ENCODE measurements at places on chromosomes 6 and 20. TPM values are rescaled to one million over a fixed set of nuclear protein-coding genes. Genes with fewer than 3 reads are reported as not detected.
A peak's percentile ranks its signal among the peaks of the same experiment; 100 is the strongest.

GRCh38 chr6:127131275-127131674 lies 12.8 kb downstream of the RSPO3 start:
- no peak for DNase-seq

DNA sequence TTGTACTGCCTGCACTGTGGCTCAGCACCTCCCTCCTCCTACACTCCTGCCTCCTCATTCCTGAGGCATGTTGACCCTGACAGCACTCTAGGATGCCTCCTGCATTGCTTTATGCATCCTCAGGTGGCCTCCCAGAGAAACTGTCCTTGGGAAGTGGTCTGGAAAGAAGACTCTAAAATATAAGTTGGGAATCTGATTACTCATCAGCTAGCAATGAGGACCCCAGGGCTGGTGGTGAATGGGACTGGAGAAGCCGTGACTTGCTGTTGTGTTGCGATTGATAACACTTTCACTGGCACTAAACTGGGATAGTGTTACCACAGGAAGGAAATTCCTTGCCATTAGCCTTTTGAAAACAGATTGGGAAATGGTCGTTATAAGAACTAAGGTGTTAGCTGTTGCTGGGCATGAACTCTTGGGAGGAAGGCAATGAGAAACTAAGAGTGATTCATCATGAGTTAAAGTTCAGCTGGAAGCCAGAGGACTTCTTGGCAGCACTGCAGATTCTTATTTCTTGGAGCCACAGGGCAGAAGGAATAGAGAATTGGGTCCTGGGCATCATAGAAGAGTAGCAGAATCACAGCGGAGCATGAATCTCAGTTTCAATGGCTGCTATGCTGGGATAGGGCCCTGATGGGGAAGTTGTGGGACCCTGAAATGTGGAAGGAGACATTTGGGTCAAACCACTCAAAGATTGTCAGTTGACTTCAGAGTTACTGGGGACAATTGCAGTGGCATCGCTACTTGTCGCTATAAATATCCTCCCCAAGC lies 10.1 kb upstream of the SIRPD start:
- DNase-seq, result no peak

- DNase-seq, result no peak
These were observed 46.5 kb downstream of the NFATC2 start for GRCh38 chr20:51495921-51496545.

GRCh38 chr6:139161169-139161568 lies 26.3 kb downstream of the HECA start:
- no peak for DNase-seq

DNA sequence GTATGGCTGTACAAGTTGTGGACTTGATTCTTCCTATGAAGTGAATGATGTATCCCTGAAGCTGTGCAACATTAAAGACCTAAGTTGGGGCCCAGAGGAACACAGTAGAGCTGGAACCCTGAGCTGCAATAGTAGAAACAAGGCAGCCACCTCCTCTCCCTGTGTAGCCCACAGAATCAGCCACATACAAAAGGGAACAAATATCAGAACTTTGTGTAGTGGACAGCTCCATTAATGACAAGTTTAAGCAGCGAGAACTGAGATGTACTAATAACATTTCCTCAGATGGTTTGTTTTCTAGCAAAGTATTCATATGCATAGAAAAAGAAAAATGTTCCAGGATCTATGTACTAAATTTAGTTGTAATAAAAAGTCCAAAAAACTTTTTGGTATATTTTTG lies 19.2 kb downstream of the PHACTR1 start:
- no peak for DNase-seq

- DNase-seq, result no peak
These were observed 14.2 kb downstream of the SLC22A23 start for GRCh38 chr6:3442431-3443220.

GRCh38 chr6:41191569-41191968 lies 9.4 kb downstream of the TREML2 start:
- no peak for DNase-seq

GRCh38 chr6:108132863-108133262 lies 33.0 kb upstream of the NR2E1 start:
- DNase-seq, result no peak

GRCh38 chr6:449486-450419 lies 58.2 kb downstream of the IRF4 start:
- no peak for DNase-seq

DNA sequence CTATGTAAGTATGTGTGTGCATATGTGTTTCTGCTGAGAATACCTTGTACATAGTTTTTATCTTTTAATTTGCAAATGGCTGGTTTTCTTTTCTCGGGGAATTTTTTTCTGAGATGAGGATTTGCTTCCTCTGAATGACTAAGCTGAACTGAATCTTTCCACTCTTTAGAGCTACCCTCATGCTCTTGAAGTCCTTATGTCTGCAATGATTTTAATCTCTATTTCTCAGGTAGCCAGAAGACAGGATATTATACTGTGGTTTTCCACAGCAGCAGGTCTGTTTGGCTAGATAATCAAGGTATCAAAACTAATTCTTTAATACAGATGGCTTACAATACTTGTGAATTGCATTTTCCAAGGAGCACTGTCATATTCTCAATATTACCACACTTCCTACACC lies 114.7 kb downstream of the PLCB1 start:
- no peak for DNase-seq

DNA sequence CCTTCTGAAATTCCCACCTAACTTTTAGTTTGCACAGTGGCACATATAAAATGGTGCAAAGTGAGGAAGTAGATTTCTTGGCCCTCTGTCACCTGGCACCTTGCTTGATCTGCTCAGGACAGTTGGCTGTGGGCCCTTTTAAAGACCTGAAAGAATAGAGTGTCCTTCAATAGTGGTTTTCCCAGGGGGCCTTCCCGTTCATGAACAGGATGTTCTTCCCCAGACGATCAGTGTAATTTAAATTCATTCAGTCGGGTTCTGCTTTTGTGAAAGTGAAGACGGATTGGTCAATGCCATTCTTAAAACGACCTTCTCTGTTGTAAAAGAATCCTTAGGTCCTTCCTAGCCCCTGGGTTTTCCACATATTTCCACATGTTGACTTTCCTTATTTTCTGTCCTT lies 178.5 kb downstream of the SASH1 start:
- no peak for DNase-seq

DNA sequence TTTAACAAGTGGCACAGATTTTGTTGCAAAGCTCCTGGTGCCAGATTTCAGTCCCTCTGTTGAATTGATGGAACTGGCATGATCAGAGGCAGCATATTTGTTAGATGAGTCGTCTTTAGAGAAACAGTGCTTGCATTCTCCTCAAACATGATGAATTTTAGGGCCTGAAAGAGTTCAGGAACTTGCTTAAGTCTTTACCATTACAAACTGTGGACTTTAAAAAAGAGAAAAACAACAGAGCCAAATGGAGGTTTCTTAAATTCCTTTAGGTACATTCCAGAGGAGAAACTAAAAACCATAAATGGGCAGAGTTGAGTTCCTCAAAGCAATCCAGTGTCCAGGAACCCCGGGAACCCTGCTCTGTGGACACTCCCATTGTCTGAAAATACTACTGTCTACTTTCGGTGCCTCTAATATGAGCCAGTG lies 2.5 kb downstream of the GTF2H5 start:
- DNase-seq, result no peak

GRCh38 chr6:149065121-149065520 lies 252.4 kb upstream of the TAB2 start:
- no peak for DNase-seq

GRCh38 chr6:112408522-112408921 lies 61.4 kb downstream of the RFPL4B start:
- DNase-seq, result no peak

DNA sequence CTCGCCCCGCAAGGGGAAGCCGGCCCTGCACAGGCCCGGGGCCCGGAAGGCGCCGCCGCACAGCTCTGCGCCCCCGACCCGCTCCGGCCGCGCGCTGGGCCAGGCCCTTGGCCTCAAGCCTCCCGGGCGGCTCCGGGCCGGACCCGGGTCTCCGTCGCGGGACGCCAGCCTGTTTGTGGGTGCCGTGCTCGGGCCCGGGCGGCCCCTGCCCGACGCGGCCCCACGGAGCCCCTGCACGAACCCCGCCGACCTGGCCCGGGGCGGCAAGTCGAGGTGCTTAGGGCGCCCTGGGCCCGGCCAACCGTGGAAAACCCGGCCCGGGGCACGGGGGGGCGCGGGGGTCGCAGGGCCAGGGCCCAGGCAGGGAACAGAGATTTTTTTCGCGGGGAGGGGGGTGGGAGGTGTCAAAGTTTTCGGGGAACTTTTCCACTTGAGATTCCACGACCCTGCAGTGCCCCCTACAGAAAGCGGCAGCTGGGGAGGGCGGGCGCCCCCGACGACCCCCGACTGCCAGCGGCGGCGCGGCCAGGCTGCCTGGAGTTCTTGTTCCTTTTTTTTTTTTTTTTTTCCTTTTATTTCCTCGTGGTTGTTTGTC lies 805 bp upstream of the STX16 start:
- no peak for DNase-seq

GRCh38 chr20:60502881-60503280 lies 544.7 kb downstream of the CDH26 start:
- no peak for DNase-seq

DNA sequence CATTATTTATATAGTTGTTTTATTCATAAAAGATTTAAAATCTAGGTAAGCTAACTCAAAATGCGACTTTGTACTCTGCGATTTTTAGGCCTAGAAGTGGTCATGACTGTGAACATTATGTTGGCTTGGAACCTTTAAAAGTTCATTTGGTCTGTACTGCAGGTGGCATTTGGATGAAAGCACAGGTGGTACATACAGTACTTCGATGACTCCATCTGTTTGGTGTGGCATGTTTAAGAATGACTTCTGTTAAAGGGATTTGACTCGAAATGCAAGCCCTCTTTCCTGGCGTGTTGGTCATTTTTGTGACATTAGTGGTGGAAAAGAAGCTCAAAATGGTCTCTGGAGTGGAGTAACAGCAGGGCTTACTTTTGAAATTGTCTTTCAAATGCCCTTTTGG lies 118.1 kb downstream of the UST start:
- DNase-seq, result peak; percentile 79

DNA sequence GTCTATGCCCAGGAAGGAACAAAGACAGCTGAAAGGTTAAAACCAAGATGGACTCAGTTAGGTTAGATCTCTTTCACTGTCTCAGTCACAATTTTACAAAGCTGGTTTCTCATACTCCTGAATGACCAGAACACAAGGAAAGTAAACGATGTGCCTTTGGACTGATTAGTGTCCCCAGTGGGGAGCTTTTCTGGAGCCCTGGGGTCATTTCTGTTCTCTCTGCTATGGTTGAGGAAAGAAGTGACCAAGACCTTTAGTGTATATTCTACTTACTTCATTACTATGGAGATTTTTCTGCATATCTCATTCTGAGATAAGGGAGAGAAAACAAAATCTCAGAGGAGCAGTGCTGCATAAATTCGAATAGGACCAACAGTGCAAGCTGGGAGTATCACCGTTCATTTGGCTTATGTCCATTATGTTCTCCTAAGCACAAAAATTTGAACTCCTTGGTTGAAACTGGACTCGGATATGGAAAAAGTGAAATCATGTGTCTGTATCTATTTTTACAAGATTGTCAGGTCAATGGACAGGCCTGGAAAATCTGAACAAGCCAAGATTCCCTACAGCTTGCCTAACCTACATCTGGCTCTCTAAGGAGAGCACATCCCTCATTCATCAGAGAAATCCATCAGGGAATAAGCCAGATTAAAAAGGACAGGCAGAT lies 34.4 kb upstream of the ENPP1 start:
- no peak for DNase-seq

GRCh38 chr20:60490217-60491050 lies 532.2 kb downstream of the CDH26 start:
- DNase-seq, result no peak

- no peak for DNase-seq
These were observed 66.5 kb downstream of the EPM2A start for GRCh38 chr6:145668844-145669243.

DNA sequence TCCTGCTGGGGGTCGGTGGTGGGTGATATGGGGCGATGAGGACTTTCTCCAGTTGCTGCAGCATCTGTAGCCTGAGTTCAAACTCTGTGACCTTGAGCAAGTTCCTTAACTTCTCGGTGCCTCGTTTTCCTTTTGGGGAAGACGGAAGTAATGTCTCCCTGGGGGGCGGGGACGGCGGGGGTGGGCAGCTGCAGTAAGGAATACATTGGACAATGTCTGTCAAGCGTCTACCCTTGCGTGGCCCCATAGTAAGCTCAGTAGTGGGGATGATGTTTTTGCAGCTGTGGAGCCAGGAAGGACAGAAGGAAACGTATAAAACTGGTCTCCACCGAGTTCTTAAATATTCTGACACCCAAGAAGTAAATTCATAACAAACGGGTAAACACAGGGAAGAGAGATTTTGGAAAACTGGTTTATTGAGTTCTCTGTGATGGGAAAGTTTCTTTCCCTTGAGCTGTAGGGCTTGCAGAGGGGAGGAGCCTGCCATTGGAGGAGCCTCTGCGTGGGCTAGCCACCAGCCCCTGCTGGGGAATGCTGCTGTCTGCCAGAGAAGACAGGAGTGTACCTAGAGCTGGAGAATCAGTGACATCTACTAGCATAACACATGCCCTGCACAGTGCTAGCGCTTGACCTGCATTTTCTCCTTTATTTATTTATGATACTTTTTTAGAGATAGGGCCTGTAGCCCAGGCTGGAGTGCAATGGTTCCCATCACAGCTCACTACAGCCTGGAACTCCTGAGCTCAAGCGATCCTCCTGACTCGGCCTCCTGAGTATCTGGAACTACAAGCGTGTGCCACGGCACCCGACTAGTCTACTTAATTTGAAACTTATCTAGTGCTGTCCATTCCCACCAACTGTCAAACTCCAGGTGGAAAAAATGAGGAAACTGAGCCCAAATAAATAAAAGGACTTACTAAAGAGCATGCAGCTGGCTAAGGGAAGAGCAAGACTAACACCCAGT lies 1.2 kb upstream of the ACSS1 start:
- peak; percentile 75 for DNase-seq

DNA sequence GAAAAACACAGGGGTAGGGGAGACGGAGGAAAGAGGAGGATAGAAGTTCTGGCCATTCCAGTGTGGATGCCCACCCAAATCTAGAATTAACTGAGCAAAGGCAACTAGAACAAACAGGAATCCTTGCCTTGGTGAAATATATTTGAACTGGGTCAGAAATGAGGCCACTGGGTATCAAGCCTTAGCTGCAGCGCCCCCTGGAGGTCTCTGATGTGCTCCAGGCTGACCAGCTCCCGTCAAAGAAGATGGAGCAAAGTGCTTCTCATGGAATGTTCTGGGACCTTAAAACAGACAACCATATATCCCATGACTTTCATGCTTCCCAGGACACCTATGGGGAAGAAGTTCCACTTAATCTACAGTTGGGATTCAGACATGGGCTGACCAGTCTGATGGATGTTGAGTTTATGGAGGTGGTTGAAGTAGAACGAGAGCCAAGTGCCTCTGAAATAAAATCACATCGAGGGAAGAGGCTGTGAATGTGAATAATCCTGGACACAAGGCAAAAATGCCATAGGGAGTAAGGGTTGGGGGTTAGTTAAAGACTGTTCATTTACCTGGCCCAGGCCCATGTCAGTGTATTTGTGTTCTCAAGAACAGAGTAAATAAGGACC lies 50.4 kb downstream of the HLA-DPB1 start:
- peak; percentile 86 for DNase-seq

The ESF1 gene
- 12.1 TPM for total RNA-seq

The ADAM33 gene
- not detected for total RNA-seq

The PRSS16 gene
- total RNA-seq, result 12.9 TPM

The LPIN3 gene
- total RNA-seq, result 14.6 TPM

The NR2E1 gene
- total RNA-seq, result 0.31 TPM

The DEFB123 gene
- not detected for total RNA-seq

The SNHG17 gene
- 97.1 TPM for total RNA-seq

The LRRC1 gene
- 8.6 TPM for total RNA-seq
